ENCODE measurements at places on chromosomes 12 and 14.

- DNase-seq = no peak
Observed at GRCh38 chr12:66538970-66539369, 139.9 kb downstream of the GRIP1 start.

- no peak for DNase-seq
Observed at GRCh38 chr14:30882431-30882830, 8.1 kb downstream of the COCH start.

DNA sequence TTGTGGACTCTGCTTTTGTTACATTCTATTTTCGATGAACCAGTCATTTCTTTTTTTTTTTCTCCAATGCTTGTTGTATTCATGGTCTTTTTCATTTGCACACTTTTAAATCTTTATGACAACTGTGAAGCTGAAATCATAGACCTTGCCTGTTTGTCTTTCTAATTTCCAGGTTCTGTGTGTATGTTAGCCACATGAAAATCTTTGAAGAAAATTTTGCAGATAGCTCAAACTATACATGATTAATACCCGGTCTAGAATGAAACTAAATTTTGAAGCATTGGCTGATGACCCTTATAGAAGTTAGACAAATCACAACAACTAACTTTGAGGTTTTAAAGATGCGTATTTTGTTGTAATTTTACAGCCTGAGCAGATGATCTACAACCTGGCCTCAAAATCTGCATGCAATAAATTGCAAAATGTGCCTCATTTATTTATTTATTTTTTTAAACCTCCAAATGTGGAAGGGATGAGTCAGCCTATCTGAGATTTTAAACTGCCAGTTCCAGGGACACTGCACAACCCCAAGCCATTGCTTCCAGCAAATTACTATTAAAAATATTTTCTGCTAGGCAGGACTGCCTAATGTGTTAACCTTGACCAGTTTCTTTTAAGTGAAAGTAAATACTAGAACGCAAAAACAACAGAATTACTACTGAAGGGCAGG is 96.3 kb upstream of the NAV3 start:
- no peak for DNase-seq

DNA sequence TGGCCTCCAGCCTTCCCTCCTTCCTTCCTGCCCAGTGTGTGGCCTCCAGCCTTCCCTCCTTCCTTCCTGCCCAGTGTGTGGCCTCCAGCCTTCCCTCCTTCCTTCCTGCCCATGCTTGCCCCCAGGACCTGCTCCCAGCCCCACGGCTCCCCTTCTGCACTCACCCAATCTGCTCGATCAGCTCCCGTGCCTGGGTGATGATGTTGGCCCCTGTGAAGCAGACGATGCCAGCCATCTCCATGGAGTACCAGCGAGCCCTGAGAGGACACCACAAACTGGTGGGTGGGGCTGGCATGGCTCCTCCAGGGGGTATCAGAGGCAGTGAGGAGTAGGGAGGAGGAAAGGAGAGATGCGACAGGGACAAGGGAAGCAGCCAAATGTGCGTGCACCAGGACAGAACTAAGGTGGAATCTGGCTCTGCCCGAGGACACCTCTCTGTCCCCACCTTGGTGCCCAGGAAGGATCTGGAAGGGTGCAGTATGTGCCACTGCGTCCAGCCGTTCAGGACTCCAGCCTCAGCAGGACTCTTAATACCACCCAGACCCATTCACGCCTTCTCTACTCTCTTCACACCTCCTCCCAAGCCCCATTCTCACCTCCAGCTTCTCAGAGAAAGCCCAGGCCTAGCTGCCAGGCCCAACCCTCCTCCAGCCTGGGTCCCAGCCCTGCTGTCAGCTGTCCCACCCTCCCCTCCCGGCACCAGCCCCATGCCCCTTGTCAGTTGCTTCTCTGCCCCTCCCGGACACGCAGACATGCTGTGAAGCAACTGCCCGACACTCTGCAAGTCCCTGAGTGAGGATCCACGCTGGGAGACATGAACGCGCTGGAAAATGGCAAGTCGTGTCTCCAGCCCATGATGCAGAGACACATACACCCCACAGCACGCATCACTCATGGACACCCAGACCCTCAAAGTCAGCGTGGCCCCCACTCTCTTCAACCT is 22.7 kb downstream of the POLE start:
- DNase-seq = no peak

GRCh38 chr14:70685474-70686197 is 43.9 kb downstream of the TTC9 start:
- no peak for DNase-seq

GRCh38 chr14:91392623-91393303 is 24.9 kb downstream of the CCDC88C start:
- no peak for DNase-seq

DNA sequence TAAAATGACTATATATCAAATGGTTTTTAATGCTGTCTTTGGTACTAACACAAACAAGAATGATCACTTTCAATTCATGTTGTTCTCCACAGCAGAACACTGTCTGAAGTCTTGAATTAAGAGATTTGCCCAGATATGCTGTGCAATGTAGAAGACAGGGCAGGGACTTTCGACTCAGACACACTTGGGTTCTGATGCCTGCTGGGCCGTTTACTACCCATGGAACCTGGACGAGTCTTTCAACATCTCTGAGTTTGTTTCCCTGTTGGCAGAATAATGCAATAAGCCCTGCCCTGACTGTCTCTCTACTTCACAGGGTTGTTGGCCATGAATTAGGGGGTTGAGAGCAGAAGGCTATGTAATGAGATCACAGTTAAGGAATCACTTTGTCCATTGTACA is 162.6 kb upstream of the TMPO start:
- DNase-seq = no peak

- DNase-seq = no peak
Observed at GRCh38 chr14:69663300-69663643, 51.9 kb downstream of the SUSD6 start.

GRCh38 chr12:121135320-121135719 is 2.6 kb downstream of the P2RX7 start:
- no peak for DNase-seq

DNA sequence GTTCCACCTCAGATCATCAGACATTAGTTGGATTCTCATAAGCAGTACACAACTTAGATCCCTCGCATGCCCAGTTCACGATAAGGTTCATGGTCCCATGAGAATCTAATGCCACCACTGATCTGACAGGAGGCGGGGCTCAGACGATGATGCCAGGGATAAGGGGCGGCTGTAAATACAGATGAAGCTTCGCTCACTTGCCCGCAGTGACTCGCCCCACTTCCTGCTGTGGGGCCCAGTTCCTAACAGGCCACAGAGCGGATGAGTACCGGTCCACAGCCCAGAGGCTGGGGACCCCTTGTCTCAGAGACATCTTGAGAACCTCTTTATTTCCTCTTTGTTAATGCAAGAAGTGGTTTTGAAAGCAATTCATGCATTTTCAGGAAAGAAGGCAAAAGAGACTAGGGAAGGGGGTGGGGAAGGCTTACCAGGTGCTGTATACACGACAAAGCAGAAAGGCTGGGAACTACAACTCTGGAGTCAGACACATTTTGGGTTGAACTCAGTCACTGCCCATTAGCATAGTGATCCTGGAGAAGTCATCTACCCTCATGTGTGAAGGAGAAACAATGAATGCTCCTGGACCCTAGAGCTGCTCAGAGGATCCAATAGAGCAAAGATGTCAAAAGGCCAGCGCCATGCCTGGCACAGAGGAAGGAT is 68.7 kb downstream of the EID3 start:
- no peak for DNase-seq

DNA sequence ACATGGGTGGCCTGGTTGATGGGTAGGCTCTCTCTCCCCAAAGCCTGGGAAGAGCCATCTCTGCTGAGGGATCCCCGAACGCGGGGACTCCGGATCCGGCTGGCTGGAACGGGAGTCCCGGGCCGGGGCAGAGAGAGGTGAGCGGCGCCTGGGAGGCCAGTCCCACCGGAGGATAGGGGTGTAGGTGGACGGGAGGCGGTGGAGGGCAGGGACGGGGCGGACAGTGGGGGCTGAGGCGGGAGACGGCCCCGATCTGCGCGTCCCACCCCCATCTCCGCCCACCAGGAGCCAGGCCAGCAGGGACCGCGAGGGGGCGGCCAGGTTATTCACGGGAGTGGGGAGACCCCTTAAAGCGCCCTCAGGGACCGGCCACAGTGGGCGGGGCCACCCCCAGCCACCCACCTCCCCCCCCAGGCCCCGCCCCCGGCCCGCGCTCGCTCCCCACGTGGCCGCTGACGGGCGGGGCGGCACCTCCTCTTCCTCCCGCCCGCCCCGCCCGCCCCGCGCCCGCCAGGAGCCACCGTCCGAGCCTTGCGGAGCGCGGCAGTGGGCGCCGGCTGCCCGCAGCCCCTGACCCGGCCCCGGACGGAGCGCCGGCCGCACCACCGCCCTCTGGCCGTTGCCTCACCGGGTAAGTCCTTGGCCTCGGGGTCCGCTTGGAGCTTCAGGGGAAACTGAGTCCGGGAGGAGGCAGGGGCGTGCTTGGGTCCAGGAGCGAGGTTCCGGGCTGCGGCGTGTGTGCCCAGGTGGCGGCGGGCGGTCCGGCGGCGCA is at the start of gene INF2:
Gene INF2 (plus strand): TSS at position 510 of the 772 bp plus-strand sequence. CDS start 11,748 bp downstream, outside the sequence.
- DNase-seq = no peak
